ENCODE measurements at places on chromosomes 1 and 21.
A peak's percentile ranks its signal among the peaks of the same experiment; 100 is the strongest.

- no peak for DNase-seq
These were observed 406.8 kb downstream of the PRDM2 start for GRCh38 chr1:14106679-14107313.

DNA sequence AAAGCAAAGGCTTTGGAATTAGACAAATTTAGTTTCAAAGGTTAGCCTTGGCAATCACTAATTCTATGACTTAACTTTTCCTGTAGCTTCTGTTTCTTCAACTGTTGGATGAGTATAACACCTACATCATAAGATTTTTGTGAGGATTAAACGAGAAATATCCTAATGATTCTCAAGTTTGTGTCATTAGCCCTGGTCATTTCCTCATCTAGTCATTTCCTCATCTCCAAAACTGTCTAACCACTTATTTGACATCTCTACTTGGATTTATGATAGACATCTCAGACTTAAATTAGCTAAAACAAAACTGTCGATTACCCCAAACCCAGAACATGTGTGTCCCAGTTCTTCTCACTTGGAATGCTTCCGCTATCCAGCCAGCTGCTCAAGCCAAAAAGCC lies 80.2 kb upstream of the CHODL start:
- DNase-seq: no peak

DNA sequence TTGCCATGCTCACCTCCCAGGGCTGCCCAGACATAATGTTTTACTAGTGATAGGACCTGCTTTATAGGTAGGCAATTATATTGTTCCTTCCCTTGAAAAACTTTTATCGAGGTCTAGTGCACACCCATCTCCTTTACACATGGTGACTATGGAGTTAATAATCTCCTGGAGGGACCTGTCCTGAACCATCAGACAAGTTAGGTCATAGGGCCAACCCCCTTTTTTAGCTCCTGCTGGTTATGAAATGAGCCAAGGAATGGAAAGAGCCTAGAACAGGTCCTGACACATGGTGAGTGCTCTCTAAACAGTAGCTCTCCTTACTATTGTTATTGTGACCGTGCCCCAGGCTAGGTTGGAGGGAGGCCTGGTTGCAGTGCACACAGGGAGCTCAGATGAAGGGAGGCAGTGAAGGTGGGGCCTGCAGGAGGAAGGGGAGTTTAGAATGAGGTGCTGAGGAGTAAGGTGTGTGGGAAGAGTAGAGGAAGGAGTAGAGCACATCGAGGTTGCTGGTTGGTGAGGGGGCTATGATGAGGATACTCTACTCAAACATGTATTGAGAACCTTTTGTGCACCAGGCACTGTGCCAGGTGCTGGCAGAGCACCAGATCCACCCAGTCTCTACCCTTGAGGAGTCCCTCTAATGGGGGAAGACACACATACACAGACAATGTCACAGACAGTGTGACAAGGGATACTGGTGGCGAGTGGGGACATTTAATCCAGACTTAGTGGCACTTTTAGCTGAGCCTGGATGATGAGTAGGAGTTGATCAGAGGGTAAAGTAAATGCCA lies 14.1 kb upstream of the LMNA start:
- no peak for DNase-seq

- DNase-seq: peak; percentile 98
These were observed 64.3 kb downstream of the OPTC start for GRCh38 chr1:203558064-203558760.
